ENCODE measurements at places on chromosomes 4 and X.

GRCh38 chr4:155119006-155119405 lies 89.4 kb upstream of the NPY2R start:
- DNase-seq = no peak

DNA sequence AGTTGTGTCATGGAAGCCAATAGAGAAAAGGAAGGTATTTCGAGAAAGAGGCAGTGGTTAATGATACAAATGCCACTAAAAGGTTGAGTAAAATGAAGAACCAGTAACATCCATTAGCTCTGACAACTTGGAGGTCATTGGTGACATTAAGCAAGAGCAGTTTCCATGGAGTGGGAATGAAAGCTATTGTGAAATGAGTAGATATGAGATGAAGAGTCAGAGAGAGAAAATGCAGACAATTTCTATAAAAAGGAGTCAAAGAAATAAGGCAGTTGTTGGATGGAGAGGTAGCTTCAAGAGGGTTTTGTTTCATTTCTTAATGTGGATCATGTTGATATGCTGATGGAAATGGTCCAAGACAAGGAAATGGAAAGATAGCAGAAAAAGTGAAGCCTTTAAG lies 9.6 kb upstream of the AMTN start:
- DNase-seq = no peak

- DNase-seq = no peak
These were observed 13.3 kb downstream of the NKX3-2 start for GRCh38 chr4:13530823-13531624.

DNA sequence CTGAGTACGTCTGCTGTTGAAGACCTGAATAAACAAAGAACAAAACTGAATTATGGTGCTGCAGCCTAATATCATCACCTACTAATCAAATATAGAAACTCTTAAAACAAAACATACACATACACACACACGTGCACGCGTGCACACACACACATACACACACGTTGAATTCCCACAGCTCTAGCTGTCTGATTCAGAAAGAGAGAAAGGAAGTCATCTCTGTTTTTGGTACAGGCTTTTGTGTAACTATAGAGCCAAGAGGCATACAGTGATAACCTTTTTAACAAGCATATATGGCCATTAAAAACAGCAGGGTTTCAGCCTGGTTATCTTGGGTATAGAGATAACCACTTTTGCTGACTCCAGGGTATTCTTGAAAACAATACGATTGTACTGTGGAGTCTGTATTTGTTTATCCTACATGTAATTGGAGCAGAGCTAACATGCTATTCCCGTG lies 823.2 kb downstream of the CCSER1 start:
- DNase-seq = no peak

DNA sequence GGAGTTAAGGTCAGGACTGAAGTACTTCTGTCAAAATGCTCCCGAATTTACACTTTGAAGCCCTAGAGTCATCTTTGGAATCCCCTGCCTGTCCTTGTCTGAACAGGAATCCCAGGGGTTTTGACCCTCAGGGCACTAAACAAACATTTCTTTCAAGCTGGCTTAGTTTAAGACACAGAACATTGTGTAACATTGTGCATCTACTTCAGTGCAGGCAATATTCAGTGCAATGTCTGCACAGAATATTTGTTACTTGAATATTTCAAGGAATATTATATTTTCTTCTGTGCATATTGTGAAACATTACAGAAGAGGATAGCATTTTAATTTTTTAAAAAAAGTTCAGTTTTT lies 763.4 kb downstream of the PCDH18 start:
- DNase-seq = no peak

DNA sequence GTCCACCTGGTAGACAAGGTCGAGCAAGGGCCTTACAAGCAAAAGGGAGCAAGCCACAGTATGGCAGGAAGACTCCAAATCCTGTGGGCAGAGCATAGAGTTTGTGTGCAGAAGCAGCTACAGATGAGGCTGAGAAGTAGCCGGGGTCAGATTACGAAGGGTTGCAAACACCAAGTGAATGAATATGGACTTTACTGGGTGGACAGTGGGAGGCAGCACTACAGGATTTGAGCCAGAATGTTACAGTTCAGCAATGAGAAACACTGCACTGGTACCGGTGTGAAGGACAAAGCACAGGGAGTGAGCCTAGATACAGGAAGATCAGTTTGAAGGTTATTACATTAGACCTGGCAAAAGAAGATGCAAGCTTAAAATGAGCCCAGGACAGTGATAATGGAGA lies 46.1 kb upstream of the HOPX start:
- no peak for DNase-seq

- DNase-seq = no peak
These were observed 37.1 kb upstream of the IRAK1 start for GRCh38 chrX:154056770-154057241.

DNA sequence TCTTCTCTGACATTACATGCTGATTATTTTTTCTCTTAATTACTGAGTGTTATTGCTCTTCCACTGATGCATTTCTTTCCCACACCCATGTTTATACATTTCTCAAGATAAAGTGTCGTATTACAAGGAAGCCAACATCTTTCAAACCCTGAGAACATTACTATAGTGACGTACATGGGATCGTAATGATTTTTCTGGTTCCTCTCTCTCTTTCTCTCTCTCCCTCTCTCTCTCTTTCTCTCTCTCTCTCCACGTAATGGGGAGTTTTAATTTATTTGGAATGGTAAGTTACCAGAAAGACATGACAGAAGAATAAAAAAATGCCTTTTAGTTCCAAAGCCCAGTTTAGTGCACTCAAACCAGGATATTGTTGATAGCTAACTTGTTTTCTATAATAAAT lies 40.4 kb upstream of the MAPK10 start:
- no peak for DNase-seq

GRCh38 chr4:81806485-81806884 lies 334.8 kb upstream of the RASGEF1B start:
- no peak for DNase-seq

- no peak for DNase-seq
These were observed 1006.4 kb downstream of the ARAP2 start for GRCh38 chr4:35237924-35238323.

DNA sequence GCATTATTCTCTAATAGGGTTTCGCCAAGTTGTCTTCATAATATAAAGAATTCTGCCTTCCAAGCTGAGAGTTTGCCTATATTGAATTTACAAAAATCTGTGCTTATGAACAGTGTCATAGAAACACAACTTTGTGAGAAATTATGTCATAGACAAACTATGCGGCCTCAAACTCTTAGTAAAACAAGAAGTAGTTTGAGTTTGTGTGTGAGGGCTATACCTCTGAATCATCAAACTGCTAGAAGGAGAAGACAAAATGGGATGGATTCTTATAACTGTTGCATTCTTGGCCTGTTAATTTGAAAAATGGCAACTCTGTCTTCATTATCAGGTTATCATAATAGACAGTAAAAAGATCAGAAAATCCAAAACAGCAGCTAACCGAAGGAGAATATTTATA lies 46.1 kb upstream of the NAP1L5 start:
- DNase-seq = peak; percentile 81

DNA sequence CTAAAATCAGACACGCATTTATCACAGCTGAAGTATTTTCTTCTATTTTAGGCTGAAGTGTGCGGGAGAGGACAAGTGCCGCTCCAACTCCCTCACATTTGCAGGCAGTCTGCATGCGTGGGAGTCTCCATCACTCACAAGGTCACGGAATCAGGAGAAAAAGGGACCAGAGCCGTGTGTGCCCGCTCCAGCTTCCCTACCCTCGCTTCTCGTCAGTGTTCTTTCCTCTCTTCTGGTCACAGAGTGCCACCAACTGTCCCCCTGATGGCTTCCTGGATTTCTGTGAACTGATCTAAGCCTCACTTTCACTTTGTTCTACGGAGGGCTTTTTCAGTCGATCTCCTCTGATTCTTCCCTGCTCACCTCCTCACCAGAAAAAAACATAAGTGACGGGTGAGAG lies 407.4 kb upstream of the AADAT start:
- DNase-seq = no peak

GRCh38 chr4:5787311-5787710 lies 76.3 kb downstream of the EVC start:
- no peak for DNase-seq

DNA sequence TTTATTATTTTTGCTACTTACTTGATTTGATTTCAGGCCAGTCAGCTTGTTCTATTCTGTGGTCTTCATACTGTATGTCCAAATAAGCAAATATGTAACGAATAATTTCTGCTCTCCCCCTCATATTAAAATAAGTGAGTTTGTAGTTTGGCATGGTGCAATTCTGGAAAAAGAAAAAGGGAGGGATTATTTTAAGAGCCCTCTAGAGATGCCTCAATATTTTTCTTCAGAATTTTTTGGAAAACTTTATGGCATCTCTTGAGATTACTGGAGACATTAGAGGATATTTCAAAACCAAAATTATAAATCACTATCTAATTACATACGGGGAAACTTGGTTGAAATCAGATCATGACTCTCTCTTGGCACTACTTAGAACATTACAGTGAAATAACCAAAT lies 8.2 kb downstream of the HPGDS start:
- DNase-seq = no peak

- DNase-seq = no peak
These were observed 21.0 kb downstream of the ATP2B3 start for GRCh38 chrX:153538424-153538823.

- DNase-seq = no peak
These were observed 176.0 kb downstream of the SMARCA1 start for GRCh38 chrX:129347291-129347690.

DNA sequence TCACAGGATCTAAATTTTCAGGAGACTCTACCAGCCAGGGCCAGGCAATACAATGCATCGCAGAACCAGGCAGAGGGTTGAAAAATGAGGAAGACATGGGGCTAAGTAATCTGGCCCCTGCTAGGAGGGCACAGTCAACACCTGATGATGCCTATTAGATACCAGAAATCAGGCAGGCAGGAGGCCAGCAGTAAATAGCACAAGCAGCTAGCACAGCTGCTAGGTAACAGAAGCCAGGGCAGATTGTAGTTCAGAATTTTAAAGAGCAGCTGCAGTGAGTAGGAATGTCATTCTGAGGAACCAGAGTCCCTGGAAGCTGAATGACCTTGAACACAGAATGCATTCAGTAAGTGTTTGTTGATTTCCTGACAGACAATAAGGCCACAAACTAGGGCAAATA lies 38.8 kb upstream of the TRPC5OS start:
- no peak for DNase-seq

DNA sequence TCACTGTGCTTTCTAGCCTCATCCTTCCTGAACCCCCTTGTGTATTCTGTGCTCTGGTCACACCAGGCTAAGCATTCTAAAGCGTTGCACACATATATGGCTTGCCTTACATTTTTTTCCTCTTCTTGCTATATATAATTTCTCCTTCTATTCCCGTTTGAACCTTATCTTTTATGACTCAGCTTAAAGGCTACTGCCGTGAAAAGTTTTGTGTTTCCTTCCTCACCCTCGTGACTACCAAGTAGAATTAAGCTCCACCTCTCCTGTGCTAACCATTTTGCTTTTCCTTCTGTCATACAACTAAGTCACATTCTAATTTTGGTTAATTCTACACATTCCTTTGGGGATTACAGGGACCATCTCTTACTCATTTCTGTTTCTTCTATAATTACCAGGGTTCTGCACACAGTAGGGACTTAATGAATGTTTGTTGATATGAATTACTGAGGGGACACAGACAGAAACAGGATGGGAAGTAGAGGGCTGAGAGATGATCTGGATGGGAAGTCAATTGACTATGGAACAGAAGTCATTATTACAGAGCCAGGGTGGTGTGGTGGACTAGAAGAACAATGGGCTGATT lies 67.1 kb downstream of the DOCK11 start:
- DNase-seq = no peak

- no peak for DNase-seq
These were observed 59.5 kb upstream of the TMEM150C start for GRCh38 chr4:82621251-82621650.

Measured in amniotic stem cell (primary cell).